GM19239 (cell line): ENCODE measurements at places on chromosomes 6 and 20.

DNA sequence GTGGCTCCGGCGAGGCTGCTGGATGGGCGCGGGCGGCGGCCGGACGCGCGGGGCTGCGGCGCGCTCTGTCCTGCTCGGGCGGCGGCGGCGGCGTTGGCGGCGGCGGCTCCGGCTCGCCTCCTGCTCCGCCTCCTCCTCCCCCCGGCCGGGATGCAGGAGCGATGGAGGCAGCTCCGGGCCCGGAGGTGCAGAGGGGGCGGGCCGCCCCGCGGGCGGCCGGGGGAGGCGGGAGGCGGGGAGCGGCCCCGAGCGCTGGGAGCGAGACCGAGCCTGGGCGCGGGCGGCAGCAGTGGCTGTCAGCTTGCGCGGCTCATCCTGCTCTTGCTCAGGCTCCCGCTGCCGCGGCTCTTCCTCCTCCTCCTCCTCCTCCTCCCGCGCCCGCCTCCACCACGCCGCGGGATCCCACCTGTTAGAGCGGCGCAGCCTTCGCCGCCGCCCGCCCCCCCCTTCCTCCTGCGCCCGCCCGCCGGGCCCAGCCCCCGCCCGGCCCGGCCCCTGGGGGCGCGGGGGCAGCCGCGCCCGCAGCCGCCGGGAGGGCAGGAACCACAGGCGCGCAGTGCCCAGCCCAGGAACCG is at the start of gene NOL4L:
Gene NOL4L (minus strand): TSS at position 323 of the 575 bp plus-strand sequence. CDS start 443 bp downstream, outside the sequence.
- no peak for DNase-seq

DNA sequence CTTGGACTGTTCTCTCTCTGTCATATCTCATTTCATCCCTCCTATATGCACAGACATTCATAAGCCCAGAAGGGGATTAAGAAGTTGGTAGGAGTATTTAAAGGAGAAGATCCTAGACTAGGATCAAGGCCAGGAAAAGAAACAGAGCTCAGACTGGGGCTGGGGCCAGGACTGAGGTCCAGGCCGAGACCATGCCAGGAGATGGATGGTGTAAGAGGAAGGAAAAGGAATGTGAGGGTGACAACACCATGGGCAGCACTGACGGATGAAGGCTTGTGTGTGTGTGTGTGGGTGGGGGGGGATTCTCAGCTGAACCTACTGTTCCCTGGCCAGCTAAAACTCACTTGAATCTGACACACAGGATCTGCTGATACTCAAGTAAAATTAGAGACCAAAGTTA is 182.1 kb downstream of the KIF6 start:
- DNase-seq = no peak

DNA sequence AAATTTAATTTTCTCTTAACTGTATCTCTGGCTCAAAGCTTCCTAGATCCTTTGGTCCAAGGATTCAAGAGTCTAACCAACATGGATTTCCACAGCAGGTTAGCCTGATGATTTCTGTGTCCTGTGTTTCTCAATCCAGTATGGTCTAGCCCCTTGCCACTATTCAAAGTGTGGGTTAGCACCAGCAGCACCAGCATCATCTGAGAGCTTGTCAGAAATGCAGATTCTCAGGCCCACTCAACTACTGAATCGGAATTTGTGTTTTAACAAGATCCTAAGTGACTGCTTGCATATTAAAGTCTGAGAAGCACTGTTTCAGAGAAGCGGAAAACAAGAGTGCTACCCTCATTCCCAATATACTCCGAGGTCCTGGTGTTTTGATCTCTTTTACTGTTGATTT is 133.8 kb upstream of the PRDM1 start:
- DNase-seq = no peak

DNA sequence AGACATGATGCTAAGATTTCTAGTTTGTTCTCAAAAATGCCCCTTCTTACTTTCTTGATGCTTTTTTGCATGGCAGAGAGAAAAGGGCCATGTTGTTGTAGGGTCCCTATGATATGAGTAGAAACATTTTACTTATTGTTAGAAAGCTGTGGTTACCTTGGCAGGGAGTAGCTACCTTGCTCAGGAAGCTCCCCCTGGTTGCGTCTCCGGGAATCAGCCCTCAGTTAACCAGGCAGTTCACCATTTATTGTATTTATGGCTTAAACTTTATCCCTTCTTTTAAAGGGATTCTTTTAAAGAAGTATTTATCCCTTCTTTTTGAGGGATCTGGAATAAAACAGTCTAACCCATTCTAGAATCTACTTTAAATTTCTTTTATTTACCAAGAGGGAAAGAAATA is 113.9 kb upstream of the PROKR2 start:
- no peak for DNase-seq

DNA sequence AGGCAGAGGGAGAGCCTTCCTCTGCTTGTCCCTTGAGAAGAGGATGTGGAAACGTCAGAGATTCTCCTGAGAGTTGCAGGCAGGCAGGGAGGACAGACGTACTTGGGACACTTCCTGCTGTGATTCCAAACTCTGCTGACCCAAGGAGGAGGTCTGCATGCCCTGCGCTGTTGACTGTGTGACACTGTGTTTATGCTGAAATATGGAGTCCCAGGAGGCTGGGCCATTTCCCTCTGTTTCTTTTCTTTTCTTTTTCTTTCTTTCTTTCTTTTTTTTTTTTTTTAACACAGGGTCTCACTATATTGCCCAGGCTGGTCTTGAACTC is 63.5 kb upstream of the BHLHE23 start:
- DNase-seq = no peak

GRCh38 chr6:1619098-1619672 is 9.5 kb downstream of the FOXC1 start:
- no peak for DNase-seq

- no peak for DNase-seq
Measured at GRCh38 chr6:110534731-110535492, 58.5 kb upstream of the SLC22A16 start.

GRCh38 chr6:38714239-38715015 is 684 bp upstream of the DNAH8 start:
- no peak for DNase-seq

DNA sequence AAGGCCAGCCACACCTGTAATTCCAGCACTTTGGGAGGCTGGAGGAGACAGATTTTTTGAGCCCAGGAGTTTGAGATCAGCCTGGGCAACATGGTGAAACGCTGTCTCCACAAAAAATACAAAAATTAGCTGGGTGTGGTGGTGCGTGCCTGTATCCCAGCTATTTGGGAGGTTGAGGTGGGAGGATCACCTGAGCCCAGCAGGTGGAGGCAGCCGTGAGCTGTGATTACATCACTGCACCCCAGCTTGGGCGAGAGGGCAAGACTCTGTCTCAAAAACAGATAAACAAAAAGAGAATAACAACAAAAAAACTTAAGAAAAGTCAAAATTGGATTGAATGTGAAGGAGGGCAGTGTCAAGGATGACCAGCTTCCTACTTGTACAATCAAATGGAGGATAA is 2.9 kb downstream of the TPD52L1 start:
- no peak for DNase-seq

DNA sequence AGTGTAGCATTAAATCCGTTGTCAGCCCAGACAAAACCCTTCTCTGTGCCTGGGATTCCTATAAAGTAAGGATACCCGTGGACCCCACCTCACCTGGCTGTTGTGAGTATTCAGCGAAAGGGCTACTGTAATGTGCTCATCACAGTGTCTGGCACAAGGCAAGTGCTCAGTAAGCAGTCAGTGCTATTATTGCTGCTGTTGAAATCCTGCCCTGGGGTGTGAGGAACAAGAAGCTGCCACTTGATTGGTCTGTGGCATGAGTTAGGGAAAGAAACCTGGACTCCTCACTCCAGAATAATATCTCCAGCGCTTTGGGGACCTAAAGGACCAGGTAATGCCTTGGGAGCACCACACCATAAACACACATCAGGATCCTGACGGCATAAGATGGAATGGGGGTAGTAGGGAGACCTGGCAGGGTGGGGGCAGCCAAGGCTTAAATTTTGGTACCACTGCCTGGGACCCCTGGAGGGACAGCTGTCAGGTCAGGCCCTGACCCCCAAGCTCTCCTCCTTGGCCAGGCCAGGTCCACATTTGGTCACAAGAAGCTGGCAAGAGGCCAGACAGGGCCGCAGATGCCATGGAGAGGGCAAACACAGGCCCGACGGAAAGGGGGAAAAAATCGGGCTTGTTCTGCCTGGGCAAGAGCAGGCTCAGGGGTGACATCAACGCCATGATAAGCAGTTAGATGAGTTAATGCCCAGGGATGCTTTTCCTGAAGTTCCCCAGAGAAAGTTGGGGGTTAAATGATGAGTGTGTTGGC is 66.5 kb downstream of the MRPL14 start:
- no peak for DNase-seq

DNA sequence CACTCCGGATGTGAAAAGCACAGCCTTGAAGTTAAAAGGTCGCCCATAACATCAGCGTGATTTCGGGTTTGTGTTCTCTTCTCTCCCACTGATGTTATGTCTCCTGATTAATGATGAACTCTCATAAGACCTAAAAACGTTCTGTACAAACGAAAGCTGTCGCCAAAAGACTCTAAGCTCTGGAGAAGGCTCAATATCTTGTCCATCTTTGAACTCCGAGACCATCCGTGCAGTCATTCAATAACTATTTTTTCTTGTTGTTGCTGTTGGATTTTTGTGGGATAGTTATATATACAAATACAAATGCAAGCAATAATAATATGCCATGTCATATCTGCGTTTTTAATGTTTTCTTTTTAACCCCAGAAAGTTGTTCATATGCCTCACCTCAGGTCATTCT is 291.8 kb upstream of the MARCKS start:
- no peak for DNase-seq
